Iris pigment epithelial cell (primary cell): ENCODE measurements at places on chromosomes 16 and 17.

- no peak for DNase-seq
Measured at GRCh38 chr16:28524681-28525171, 14.0 kb downstream of the NUPR1 start.

GRCh38 chr17:49022391-49022941, 25.3 kb downstream of the IGF2BP1 start:
- peak; percentile 68 for DNase-seq

GRCh38 chr16:88977018-88977811, at the start of gene CBFA2T3:
Gene CBFA2T3, minus strand, starts transcription at chr16:88977207. Its CDS starts 400 bp downstream, at chr16:88976807.
- no peak for DNase-seq

DNA sequence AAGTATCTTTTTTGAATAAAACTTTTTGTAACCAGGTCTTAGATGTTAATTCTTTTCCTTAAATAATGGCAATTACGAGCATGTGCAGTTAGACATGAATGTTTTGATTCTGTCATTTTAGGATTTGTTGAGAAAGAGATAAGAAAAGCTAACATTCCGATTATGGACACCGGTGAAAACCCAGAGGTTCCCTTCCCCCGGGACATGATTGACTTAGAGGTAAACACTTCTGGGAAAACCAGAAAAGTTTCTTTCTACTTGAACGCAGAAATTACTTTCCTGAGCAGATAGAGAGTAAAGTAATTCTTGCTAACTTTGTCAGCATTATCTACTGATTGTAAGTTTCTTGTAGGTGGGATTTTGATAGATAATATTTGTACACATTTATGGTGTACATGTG, 9.2 kb downstream of the ATP6V0A1 start:
- no peak for DNase-seq

DNA sequence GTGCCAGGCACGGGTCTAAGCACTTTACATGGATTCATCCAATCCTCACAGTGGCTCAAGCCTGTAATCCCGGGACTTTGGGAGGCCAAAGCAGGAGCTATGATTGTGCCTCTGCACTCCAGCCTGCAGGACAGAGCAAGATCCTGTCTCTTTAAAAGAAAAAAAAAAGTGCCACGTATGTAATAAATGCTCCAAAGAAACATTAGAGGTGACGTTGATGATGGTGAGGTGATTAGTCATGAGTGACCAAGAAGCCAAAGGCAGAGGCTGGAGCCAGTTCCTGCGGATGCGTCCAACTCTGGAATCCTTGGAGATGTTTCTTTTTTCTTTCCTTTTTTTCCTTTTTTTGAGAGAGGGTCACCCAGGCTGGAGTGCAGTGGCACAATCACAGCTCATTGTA, 59.4 kb upstream of the SIAH1 start:
- DNase-seq, result peak; percentile 91

DNA sequence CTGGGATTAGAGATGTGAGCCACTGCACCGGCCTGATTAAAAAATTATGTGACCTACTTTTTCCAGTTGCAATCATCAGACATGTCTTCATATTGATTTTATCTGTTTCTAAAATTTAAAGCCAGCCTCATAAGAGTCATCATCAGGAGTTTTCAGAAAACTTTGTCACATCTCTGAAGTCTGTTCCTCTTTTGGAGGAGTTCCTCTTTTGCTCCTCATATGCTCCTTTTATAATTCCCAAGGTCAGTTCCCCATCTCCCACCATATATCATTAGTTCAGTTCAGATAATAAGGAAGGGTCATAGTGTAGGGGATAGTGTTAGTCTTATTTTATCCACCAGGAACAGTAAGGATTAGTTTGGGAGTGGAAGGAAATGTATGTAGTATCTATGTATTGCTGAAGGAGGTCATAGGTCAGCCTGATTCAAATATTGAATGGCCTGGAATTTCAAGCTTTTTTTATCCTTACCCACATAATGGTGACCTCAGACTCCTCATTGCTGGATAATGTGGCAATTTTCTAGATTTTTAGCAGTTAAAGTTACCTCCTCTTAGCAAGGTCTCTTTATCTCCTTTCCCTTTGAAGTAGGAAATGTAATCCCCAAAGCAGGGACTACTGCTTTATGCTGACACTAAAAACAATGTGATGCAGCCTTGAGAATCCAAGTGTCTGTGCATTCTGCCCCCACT, 13.8 kb upstream of the DUSP14 start:
- no peak for DNase-seq

GRCh38 chr16:88941913-88942909, 34.8 kb downstream of the CBFA2T3 start:
- no peak for DNase-seq

DNA sequence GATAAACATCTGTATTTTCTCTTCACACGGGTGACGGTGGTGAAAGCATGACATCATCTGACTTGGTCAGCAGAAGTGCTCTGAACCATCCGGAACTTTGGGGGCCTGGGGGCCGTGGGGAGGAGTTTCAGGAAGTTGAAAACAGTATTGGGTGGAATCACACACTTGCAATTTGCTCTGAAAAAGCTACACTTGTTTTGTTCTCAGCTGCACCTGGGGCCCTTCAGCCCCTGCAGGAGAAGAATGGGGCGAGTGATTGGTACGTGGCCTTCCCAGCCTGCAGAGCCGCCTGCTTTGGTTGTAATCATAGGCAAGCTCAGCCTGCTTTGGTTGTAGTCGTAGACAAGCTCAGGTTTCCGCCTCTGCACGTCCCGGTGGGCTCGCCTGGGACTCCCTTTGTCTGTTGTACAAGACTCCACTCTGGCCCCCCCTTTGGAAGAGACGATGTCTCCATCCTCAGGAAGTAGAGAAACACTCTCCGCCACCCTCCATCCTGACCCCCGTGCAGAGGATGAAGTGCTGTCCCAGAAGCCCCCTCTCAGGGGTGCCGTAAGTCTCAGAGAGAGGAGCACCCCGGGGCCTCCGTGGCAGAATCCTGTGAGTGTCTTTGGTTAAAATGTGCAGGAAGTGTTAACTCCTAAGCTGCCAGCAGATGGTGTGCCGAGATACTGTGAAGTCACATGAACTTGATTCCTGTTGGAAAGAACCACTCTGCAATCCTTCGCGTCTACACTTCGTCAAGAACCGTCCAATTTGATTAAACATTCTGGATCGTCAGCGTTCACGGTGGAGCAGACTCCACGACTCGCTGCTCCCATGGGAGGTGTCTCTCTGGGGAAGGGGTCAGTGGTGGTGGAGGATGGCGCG, 5.4 kb downstream of the BANP start:
- peak; percentile 81 for DNase-seq

- DNase-seq, result no peak
Measured at GRCh38 chr16:71658771-71659170, 32.8 kb downstream of the MARVELD3 start.

DNA sequence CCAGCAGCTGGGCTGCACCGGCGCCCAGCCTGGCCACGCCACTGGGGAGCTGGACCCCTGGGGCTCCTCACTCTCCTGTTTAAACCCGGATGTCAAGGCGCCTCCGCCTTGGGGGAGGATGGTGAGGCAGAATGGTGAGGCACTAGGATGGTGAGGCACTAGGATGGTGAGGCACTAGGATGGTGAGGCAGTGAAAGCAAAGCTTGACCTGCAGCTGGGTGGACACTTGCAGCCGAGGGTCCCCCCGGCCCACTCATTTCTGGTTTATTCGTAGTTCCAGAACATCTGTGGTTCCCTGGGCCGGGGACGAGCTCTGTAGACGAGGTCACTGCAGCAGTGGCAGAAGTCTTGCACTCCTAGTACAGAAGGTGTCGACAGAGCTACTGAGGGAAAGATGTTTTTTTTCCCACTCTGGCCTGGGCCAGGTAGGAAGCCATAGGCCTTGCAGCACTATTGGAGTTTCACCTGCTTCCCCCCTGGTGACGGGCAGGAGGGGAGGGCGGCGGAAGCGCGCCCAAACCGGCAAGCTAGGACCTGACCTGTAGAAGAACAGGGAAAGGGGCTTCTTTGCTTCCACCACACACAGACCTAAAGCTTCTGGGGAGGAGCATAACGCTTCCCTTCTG, 1.1 kb upstream of the HNF1B start:
- no peak for DNase-seq

GRCh38 chr17:47973541-47973940, 2.6 kb downstream of the CDK5RAP3 start:
- no peak for DNase-seq

GRCh38 chr17:38329808-38330730, 13.7 kb downstream of the GPR179 start:
- DNase-seq, result no peak

DNA sequence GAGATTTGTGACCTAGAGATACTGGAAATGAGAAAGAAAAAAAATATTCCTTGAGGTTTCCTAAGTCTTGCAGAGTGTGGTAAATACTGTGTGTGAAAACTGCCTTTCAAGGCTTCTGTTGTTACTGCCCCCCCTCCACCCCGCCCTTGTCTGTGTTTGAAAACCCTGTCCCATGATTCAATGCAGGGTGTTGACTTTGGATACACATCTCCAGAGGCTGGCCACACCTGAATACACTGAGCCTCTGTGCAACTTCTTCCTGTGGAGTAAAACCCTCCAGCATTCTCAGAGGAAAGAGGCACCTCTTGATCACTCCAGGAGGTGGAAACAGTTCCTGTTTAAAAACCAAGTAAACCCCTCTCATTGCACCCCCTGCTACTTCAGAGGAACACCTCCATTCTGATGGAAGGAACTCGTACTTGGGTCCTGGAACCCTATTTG, 123.0 kb upstream of the CACNG5 start:
- DNase-seq, result peak; percentile 47
